ENCODE measurements at places on chromosomes 6 and 20.

GRCh38 chr6:68427630-68428029 lies 207.5 kb upstream of the ADGRB3 start:
- no peak for DNase-seq

- no peak for DNase-seq
Measured at GRCh38 chr20:37007898-37008649, 56.6 kb upstream of the SAMHD1 start.

GRCh38 chr20:43940518-43941225 lies 26.0 kb downstream of the TOX2 start:
- no peak for DNase-seq

DNA sequence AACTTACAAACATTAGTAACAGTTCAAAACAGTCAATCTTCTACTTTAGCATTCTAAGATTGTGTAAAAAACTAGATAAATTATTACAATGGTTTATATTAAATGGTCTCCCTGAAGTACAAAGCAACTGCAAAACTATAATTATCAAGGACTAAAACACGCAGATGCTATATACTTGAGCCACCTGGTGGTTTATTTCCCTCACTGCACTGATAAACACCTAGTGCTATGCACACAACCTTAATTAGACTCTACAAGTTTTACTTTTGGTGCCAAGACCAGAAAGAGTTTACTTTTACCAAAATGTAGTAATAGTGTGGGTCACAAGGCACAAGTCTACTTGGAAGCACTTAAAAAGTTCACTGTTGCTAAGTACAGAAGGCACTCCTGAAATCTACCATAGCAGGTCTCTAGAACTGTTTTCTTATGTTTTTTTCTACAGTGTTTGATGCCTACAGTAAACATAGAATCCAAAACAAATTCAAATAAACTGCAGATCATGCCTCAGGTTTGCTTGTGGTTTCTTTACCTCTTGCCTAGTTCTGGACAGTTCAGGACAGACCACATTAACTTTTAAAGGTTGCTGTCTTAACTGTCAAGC lies 49.2 kb downstream of the GMDS start:
- DNase-seq: no peak

DNA sequence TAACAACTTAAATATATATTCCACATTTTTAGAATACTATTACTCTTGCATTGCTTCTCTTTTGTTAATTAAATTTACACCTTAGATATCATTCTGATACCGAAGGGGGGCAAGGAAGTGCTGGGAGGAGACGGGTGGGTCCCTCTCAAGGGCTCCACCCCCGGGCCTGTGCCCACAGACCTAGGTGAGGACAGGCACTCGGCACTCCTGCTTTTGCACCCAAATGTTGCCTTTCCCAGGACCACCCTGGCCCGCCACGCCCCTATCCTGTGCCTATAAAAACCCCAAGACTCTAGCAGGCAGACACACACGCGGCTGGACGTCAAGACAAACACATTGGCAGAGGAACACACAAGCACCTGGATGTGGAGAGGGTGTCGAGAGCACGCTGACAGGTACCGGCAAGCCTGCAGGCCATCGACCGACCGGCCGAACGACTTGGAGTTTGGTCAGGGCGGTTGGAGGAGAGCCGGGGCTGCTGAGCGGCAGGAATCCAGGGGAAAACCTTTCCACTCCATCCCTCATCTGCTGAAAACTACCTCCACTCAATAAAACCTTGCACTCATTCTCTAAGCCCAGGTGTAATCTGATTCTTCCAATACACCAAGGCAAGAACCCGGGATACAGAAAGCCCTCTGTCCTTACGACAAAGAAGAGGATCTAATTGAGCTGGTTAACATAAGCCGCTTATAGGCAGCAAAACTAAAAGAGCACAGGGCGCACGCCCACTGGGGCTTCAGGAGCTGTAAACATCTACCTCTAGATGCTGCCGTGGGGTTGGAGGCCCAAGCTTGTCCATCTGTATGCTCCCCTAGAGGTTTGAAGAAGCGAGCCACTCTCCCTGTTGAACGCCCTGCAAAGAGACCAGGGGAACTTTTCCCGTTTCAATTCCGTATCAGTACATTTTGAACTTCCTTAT lies 197.4 kb upstream of the PRSS16 start:
- DNase-seq: no peak
